ENCODE measurements at places on chromosomes 6 and 20.

DNA sequence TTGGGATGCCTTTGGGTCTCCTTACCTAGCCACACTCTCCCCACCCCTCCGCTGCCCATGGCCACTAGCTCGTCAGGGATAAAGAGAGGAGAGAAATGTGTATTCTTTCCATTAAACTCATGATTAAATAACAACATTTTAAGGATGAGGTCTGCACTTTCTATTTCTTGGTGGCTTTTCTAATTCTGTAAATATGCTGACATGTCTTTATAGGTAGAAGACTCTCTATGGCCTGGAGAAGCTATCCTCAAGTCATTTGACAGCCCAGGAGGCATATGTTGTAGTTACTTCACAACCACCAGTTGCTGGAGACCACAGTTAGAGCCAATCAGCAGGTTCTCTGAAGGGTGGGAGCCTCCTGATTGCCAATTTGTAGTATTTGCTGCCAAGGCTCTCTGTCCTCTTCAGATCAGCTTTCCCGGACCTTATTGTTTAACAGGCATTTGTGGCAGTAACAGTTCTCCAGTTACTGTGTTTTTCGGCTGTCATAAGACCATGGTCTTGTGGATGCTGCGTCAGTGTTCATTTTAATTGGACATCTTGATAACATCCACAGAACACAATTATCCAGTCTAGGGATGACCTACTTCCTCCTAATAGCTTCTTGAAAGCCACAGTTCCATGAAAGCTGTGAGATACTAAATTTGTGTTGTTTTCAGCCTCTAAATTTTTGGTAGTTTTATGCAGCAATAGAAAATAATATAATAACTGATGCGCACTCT, 205.0 kb upstream of the KCNQ5 start:
- DNase-seq: no peak

GRCh38 chr6:98131290-98131990, 702.9 kb upstream of the POU3F2 start:
- no peak for DNase-seq

DNA sequence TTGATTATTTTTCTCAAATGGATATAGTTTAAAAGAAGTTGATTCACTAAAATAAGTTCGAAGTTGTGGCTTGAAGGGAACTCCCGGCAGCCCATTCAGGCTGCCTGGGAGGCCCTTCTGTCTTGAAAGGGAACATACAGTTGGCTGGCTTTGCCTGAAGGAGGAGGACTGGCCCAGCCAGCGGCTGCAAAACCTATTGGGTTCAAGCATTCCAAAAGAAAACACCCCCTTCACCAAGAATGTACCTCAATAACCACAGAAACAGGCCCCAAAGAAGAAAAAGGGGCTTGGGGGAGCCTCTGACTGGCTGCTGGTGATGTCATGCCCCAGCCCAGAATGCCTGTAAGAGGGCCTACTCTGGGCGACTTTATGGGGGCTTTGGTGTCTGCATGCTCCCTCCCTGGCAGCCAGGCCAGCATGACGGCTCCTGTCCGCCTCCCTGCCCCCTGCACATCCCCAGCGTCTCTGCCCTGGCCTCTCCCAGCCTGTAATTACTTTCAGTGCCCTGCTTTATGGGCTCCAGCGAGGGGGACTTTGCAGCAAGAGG, 36.5 kb downstream of the MAFB start:
- no peak for DNase-seq

- no peak for DNase-seq
These were observed 98.7 kb downstream of the SLC16A10 start for GRCh38 chr6:111185954-111186353.

DNA sequence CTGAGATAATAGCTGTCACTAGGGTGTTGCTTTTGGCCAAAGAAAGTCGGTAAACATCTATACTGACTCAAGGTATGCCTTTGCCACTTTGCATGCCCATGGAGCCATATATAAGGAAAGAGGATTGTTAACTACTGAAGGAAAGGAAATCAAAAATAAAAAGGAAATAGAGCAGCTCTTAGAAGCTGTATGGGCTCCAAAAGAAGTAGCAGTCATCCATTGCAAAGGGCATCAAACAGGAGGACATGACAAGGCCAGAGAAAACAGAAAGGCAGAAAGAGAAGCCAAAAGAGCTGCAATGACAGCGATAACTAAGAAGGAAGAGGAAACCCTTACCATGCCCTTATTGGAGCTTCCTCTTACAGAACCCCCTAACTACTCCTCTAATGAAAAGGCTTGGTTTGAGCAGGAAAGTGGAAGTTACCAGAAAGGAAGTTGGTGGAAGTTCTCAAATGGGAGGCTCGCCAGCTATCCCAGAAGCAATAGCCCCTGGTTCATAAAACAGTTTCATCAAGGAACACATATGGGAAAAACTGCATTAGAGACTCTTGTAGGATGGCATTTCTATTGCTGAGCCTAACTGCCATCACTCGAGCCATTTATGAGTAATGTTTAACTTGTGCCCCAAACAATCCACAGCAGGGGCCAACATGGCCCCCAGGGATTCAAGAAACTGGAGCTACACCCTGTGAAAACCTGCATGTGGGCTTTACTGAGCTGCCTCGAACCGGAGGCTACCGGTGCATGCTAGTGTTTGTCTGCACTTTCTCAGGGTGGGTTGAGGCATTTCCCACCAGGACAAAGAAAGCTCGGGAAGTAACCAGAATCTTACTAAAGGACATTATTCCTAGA, 7.0 kb downstream of the IL22RA2 start:
- DNase-seq: no peak

GRCh38 chr6:147643341-147644200, 135.1 kb downstream of the SAMD5 start:
- no peak for DNase-seq

DNA sequence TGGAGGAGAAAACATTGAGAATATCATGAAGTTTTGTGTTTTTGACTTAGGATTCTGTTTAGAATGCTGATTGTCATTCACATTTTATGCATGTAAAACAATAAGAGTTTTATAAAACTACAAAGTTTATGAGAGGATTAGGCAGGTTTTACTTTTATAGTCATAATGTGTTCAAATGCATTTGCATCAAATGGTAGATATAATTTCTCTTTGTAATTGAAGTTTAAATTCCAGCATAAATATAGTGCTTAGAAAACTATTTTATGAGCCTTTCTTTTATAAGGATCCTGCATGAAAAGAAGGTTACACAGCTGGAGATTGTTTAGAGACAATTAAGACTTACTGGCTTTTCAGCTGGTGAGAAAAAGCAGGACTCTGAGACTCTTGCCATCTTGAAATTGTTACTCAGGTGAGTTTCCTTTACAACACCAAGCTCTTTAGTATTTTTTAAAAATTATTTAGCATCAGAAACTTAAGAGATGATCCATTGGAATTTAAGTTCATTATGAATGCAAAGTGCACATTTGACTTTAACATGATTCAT, 157.1 kb upstream of the MAN1A1 start:
- DNase-seq: no peak

DNA sequence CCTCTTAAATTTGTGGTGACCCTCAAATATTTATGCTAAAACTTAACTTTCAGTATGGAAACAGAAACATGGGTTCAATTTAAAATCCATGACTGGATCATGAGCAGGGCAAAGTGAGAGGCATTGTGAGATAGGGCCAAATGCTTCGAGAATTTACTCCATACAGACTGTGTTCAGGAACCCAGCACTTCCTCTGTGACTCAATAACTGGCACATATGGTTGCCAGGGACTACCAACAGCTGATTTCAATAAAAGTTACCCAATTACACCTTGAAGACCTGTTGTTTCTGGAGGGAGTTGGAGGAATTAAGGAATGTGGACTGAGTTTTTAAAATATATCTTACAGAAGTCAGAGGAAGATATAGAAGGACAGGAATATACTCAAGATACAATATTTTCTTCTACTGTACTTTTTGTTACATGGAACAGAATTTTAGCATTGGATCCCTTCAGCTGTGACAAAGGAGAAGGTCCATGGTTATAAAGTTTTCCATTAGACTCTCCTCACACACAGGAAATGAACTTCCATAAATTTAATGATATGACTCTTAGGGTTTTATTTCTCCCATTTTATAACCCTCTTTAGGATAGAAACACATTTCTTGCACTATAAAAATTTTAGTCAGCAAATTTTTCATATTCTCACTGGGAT, 258.5 kb downstream of the KHDC1L start:
- DNase-seq: no peak

- DNase-seq: no peak
These were observed 202.4 kb downstream of the MOXD1 start for GRCh38 chr6:132198896-132199295.

Data from stimulated activated CD4-positive, alpha-beta T cell treated with anti-CD3 and anti-CD28 coated beads, Interleukin-12 subunit alpha, Interleukin-12 subunit beta, amount 100 ng/mL, for 4 hours (primary cell).